ENCODE measurements at places on chromosomes 11 and 22.

DNA sequence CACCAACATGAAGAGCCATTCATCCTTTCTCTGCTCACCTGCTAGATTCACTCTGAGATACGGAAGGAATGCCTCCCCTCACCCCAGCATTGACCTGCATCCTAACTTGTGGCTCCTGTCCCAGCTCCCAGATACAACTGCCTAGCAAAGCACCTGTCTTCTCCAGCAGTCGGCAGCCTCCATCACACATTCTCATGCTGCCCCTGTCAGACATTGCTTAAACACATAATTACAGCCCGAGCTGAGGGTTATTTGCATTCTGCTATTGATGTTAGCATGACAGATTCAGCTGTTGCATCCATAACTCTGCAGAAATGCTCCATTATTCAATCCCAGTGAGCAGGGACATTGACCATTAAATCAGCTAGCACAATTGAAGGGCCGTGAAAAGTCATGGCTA, 184.4 kb upstream of the NARS2 start:
- DNase-seq = no peak

GRCh38 chr11:70060611-70061293, 17.4 kb upstream of the ANO1 start:
- DNase-seq = no peak

DNA sequence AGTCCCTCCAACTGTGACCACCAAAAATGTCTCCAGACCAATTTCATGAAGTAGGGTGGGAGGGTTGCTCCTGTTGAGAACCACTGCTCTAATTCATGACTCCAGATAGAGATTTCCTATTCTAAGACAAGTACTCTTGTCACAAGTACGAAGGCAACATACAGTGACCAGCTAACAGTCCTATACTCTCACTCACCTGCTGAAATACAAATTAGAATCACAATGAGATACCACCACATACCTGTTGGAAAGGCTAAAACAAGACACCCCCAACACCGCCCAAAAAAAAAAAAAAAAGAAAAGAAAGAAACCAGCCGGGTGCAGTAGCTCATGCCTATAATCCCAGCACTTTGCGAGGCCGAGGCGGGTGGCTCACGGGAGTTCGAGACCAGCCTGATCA, 310.5 kb downstream of the SWAP70 start:
- no peak for DNase-seq

GRCh38 chr11:95364324-95365295, 133.6 kb upstream of the SESN3 start:
- DNase-seq = no peak

- no peak for DNase-seq
These were observed 29.9 kb downstream of the SERPIND1 start for GRCh38 chr22:20803696-20804324.

GRCh38 chr11:422249-422656, 7.5 kb upstream of the SIGIRR start:
- no peak for DNase-seq

- DNase-seq = no peak
These were observed 521 bp downstream of the PES1 start for GRCh38 chr22:30591191-30591587.
